ENCODE measurements at places on chromosomes 12 and 14.

GRCh38 chr12:91620992-91621391, 438.4 kb upstream of the DCN start:
- DNase-seq = no peak

- DNase-seq = no peak
These were observed 98.5 kb upstream of the SLC24A4 start for GRCh38 chr14:92224358-92224954.

GRCh38 chr12:12717586-12718380, 615 bp downstream of the CDKN1B start:
- DNase-seq = no peak

- peak; percentile 58 for DNase-seq
These were observed 12.9 kb downstream of the SPRYD3 start for GRCh38 chr12:53065975-53066931.

DNA sequence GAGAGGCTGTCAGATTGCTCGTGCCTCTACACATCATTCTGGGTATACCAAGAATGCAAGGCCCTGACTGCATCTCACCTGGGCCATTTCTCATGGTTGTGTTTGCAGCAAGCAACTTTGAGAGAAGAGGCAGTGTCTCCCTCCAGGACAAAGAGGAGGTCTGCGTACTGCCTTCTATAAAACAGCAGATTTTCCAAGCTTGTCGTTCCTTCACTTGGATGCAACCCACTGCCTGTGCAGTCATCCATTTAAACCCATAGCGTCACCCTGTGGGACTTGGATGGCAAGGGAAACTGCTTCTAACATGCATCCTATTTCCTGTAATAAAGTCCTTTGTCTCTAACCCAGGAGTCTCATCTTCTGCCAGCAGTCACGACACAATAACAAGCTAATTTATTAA, 1.3 kb downstream of the POMT2 start:
- DNase-seq = no peak

- DNase-seq = no peak
These were observed 211.8 kb downstream of the BMP4 start for GRCh38 chr14:53744857-53745256.

GRCh38 chr12:27870939-27871338, 90.9 kb upstream of the MANSC4 start:
- no peak for DNase-seq
